ENCODE measurements at places on chromosomes 7 and 10.

DNA sequence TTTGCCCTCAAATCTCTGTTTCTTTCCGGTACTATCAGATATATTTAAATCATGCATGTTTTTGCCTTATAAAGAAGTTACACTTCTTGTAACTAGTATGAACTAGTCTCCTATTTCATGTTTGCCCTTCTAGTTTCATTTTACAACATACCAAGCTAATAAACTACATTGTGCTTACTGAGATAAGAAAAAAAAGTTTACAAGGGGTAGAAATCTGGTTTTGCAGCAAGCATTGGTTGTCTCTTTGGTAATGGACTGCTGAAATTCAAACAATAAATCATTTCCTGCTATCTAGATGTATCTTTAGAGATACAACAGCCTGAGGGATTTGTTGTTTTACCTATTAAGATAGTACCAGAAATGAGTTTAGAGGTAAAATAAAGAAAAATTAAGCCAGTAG lies 18.8 kb downstream of the PTTG1IP2 start:
- no peak for DNase-seq

GRCh38 chr7:36545291-36545690 lies 155.6 kb downstream of the ANLN start:
- no peak for DNase-seq

DNA sequence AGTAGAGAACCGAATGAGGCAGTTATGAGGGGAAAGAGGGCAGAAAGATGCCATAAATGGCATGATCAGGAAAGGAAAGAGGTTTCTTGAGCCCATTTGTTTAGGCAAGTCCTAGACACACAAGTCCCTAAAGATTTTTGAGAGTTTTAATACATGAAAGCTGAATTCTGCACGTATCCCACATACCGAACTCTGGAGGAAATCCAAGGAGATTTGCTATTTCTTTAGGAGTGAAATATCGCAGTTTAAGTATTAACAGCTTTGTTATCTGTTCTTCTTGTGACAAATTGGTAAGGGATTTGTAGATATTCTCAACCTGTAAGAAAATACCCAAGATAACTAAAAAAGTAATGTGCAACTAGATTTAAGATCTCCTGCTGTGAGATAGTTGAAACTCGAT lies 23.7 kb upstream of the CUBN start:
- no peak for DNase-seq

- DNase-seq: no peak
Measured at GRCh38 chr7:111711426-111712065, 149.3 kb upstream of the IMMP2L start.

DNA sequence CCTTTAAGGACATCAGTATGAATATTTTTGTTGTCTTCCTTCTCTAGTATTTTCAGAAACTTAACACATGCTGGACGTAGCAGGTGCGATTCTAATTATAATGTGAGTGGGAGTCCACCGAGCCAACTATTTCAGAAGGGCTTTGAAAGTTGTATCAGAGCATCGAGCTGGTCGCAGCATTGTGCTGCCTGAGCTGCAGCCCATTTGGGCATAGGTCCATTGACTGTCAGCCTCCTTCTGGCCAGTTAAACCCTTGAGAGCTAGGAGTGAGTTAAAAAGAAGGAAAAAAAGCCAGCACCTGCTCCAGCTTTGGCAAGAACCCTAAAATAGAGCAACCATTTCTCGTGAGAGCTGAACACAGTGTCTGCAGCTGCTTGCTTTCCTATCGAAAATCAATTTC lies 47.8 kb downstream of the SLC35G1 start:
- DNase-seq: no peak

DNA sequence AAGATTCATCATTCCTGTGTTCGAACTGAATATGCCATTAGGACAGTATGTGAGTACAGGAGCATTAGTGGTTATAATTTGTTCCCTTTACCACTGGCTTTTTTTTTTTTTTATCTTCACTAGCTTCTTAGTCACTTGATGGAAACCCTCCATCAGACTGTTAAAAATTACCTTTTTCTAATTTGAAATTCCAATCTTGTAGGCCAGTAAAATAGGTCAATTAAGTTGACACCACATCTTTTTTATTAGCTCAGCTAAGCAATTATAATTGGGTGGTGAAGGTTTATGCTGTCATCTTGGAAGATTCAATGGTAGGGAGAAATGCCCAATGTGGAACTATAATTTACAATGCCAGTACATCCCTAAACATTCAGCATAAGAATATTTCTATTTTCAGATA lies 6.1 kb downstream of the NRCAM start:
- DNase-seq: no peak

GRCh38 chr7:128922496-128923410 lies 12.2 kb upstream of the KCP start:
- DNase-seq: no peak

DNA sequence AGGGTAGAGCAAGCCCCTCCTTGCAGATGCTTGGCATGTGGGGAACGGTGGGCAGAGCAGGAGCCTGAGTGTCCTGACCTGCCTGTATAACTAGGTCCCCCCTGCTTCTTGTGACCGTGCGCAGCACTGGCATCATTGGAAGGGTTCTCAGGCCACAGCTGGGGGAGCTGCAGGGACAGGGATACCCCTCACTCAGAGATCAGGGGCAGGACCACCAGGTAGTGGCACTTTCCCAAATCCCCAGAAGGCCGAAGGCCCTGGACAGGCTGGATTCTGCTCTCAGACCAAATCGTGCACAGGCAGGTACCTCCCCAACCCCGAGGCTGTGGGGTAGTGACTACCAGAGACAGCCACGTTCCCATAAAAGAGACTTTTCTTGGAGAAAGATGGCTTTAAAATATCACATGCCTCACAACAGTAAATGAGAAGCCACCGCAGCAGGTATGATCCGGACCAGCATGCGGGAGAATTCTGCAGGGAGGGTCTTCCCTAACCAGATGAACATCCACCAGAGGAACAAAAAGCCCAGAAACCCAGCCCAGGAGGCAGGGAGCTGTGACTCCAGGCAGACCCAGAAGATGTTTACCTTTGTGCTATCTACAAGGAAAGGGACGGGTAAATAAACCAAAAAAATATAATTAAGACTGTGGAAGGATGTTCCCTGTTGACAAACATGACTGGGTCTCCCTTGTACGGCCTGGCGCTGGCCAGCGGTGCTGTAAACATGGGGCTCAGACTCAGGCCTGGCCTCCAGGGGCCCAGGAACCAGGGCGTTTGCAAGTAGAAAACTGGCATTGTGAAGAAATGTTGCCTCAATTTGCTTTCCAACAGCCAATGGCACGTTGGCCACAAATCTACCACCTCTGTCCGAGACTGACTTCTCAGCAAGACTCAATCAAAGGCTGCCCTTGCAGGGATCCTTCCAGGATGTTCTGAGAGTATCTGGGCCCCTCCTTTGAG lies 180.0 kb downstream of the TNS3 start:
- DNase-seq: no peak

DNA sequence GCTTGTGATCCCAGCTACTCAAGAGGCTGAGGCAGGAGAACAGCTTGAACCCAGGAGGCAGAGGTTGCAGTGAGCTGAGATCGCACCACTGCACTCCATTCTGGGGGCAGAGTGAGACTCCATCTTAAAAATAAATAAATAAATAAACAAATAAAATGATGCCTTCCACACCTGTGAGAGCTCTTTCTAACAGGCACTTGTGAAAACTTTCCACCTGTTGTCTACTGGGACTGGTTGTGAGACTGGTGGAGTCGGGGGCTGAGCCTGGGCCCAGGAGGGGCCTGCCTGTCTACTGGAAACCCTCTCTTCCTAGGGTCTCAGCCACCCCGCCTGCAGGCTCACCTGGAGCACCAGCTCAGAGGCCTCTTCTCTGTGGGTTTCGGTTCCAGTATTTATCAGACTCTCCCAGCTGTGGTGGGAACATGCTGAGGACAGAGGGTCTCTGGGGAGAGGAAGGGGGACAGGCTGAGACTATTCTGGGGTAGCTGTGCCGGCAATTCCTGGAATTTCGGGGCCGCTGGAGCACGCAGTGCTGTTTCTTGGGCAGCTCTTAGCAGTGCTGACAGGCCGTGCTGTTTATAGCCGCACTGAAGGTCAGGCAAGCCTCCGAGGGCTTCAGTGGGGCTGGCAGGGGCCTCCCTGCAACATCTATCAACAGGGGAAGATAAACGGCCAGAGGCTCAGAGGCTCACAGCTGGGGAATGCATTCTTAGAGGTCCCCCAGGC lies 3.8 kb downstream of the LDB3 start:
- no peak for DNase-seq

GRCh38 chr10:100895896-100896295 lies 16.9 kb upstream of the SLF2 start:
- no peak for DNase-seq
